ENCODE measurements at places on chromosomes 13 and 19.

DNA sequence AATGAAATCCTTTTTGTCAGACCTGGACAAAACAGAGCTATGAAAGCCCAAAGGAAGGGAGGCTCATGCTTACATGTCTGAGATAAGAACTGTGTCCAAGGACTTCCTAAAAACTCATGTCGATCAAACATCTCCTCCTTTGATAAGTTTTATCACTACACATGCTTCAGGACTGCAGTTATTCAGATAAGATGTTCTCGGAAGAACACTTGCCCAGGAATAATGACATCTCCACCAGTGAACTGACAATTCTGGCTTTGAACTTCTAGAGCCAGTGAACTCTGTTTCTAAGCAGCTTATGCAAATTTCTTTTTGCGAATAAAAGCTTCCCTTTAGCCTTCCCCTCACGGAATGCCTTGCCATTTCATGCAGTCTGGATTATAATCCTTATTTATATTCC lies 561.6 kb downstream of the TBC1D4 start:
- DNase-seq: no peak

- DNase-seq: no peak
These were observed 22.9 kb downstream of the MBNL2 start for GRCh38 chr13:97245011-97245410.

DNA sequence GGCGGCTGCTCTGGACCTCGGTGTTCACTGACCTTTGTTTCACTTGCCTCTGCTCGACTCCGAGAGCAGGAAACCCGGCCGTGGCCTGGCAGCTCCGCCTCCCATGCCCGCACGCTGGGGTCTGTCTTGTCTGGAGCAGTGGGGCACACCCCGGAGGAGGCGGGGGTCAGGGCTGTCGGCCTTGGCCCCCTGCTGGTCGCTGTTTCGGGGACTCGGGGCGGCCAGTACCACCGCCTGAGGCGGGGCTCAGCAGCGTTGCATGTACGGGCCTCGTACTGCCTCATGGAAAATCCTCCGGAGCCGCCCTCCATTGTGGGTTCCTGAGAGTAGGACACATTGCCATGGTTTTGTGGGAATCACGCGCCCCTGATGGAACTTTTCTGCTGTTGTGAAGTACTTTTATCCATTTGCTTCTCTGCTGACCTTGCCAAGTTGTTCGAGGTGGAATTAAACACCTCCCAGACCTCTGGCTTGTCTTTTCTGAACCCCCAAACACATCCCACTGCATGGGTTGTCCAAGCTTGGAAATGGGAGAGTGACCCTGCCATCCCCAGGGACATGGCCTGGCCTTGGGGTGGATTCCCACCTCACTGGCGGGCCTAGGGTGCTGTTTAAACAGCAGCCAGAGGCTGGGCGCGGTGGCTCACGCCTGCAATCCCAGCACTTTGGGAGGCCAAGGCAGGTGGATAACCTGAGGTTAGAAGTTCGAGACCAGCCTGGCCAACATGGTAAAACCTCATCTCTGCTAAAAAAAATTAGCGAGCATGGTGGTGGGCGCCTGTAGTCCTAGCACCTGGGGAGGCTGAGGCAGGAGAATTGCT lies 5.5 kb upstream of the NDUFS7 start:
- no peak for DNase-seq

- DNase-seq: no peak
These were observed 852.6 kb downstream of the PCDH9 start for GRCh38 chr13:66377569-66377968.

- DNase-seq: no peak
These were observed 85.7 kb downstream of the NUFIP1 start for GRCh38 chr13:44903574-44903985.

GRCh38 chr13:110882972-110883371 lies 31.9 kb downstream of the ANKRD10 start:
- no peak for DNase-seq

- no peak for DNase-seq
These were observed 444.8 kb downstream of the FOXO1 start for GRCh38 chr13:40221460-40222201.

DNA sequence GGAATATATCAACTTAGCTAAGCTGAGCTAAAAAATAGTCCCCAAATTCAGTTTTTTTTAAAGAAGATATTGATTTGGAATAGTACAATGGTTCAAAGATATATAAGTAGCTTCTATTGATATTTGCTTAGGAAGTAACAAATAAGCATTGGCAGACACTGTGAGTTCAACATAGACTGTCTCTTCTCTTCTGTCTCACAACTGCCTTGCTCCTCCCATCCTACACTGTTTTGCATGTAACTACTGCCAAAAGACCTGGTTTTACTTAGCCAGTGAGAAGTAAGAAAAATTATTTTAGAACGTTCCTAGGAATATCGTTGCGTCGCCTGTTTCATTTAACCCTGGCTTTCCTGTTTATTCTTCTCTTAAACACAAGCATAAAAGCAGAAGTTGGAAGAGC lies 859.0 kb upstream of the SPRY2 start:
- no peak for DNase-seq

DNA sequence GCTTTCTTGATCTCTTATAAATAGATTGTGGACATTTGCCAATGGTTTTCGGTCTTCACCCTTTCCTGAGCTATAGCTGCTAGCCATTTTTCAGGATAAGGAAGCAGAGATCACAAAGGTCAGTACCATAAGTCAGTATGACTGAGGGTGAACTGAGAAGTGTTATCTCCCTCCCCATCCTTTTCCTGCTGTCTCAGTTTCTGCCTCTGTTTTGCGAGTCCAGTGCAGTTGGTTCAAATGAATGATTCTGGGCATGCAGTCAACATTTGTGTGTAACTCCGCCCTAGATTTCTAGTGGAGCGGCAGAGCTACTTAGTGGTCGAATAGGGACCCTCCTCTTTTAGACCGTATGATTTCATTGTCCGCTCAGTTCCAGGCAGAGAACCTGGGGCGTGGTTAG lies 460.8 kb upstream of the ARGLU1 start:
- DNase-seq: no peak

DNA sequence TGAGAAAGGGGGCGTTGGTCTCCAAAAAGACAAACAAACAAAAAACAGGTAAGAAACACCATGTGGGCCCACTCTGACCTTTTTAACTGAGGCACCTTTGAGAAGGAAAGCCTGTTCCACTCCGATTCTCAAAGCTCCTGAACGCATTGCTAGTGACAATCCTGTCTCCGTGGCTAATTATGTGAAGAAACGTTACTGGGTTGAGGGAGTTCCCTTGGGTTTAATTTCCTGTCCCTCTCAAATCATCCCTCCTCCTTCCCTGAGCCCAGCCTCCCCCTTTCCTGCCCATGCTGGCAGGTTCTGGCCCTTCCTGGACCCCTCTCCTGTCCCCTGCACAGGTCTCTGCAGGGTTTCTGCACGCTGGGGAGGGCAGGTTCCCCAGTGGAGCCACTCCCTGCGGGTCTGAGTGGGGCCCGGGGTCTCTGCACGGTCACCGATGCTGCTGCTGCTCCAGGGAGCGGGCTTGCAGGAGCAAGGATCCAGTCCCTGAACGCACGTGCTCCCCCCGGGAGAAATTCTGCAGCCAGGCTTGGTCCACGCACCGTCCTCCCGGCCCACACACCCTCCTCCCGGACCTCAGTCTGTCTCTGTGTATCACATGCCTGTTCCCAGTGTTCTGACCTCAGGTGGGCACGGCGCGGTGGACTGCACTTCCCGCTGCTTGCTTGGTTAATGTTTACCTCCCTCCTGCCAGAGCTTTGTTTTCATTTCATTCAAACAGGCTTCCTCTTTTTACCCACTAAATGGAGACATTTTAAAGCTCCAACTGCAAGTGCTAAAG lies 76.4 kb upstream of the MCF2L start:
- no peak for DNase-seq

DNA sequence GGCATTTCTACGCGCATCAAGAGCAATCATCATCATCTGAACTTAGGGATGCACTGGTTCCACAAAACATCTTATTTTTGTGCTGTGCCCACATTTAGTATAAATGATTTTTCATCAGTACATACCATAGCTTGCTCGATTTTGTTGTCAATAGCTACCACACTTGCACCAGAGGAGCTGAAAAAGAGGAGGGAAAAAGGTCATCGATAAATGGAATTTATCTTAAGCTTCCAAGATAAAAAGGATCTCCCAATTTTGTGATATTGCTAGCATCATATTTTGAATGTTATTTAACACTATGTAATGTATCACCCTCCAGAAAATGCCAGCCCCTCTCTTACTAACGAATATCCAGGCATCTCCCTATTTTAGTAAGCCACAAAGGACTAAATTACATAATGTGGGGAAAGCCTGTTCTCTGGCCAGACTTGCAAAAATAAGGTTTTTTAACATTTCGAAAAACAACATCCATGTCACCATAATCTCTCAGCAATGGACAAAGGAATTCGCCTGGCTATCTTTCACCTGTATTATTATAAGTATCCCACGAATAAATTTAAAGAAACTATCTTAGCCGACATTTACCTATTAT lies 62.4 kb downstream of the SERP2 start:
- DNase-seq: no peak

- DNase-seq: no peak
These were observed 317.8 kb downstream of the ATP8A2 start for GRCh38 chr13:25689539-25689938.

- peak; percentile 49 for DNase-seq
These were observed 150.1 kb downstream of the SHISA2 start for GRCh38 chr13:25901460-25902376.

GRCh38 chr13:84358601-84359000 lies 476.3 kb upstream of the SLITRK1 start:
- no peak for DNase-seq

GRCh38 chr13:61756031-61756430 lies 340.4 kb upstream of the PCDH20 start:
- DNase-seq: no peak

GRCh38 chr13:22288496-22288895 lies 617.6 kb downstream of the FGF9 start:
- no peak for DNase-seq

DNA sequence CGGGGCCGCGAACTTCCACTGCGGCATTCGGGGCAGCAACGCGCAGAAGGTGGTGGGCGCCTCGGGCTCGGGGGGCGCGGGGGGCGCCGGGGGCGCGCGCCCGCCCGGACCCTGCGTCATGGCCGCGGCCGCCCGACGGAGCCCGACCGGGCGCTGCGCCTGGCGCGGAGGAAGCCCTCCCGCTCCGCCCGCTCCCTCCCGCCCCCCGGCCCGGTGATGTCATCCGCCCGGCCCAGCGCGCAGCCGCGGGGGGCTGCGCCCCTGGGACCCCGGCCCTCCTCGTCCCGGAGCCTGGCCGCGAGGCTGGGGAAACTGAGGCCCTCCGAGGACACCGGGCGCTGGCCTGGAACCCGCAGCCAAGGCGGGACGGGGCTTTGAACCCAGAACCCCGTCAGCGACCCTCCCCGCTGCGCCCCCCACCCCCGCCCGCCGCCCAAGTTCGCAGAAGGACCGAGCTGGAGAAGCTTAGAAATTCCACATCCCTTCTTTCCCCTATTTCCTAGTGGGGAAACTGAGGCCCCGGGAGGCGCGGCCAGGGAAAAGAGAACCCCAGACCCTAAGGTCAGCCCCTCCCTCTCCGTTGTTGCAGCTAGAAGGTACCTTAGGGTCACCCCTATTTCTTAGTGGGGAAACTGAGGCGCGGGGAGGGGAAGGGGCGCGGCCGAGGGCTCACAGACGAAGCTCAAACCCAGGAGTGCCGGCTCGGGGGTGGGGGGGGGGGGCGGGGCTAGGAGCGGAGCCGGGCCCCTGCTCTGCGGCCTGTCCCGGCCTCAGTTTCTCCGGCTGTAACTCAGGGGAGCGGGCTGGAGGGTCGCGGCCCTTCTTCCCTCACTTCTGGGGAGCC lies at the start of gene SHC2:
SHC2 (minus strand) TSS at position 157 of the 844 bp plus-strand sequence; CDS start at position 120, 37 bp downstream.
- no peak for DNase-seq

DNA sequence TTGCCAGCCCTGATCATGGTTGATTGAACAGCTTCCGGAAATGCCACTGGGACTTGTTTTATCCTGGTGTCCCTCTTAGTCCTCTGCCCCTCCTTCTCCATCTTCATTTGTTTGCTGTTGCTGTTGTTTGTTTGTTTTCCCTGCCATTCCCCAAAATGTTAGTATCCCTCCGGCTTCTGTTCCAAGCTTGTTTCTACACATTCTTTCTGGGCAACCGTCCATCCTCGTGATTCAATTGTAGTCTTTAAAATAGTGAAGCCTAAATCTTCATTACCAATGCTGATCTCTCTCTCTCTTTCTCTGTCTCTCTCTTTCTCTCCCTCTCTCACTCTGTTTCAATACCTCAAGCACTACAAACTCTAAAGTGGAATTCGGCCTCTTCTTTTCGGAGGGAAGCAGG lies 649.3 kb upstream of the ARGLU1 start:
- no peak for DNase-seq

- DNase-seq: no peak
These were observed 777.2 kb downstream of the UQCRFS1 start for GRCh38 chr19:28435551-28436271.

- no peak for DNase-seq
These were observed 42.2 kb downstream of the SERP2 start for GRCh38 chr13:44415815-44416214.

GRCh38 chr13:80717776-80718175 lies 376.9 kb upstream of the SPRY2 start:
- no peak for DNase-seq

DNA sequence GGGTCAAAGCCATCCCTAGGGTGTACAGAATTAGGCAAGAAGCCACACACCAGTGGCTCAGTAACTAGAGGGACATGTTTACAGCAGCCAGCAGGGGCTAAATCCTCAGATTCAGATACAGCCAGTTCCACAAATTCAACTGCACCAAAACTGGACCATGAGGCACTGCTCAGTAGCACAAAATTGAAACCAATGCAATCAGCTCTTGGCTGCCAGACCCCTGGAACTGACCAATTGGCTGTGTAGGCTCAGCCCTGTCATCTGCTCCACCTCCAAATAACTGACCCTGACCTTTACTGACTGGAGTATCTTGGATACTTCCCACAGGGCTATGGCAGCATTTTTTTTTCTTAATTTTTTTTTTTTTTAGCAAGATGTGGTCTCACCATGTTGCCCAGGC lies 226.5 kb downstream of the FOXO1 start:
- DNase-seq: no peak

DNA sequence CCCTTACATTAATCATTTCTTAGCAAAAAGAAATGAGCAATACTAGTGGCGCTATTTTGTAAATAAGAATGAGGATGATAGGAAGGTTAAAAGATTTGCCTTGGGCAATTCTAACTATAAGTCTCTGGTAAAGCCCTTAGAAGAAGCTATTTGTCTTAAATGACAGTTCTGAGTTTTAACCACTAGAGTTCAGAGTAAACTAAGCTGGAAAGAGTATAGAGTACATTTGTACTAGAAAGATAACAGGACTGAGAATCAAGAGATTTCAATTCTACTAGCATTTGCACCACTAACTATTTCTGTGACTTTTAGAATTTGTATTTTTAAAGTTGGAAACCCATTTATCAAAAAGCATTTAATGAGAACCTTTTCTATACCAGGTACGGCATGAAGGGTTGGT lies 750.3 kb downstream of the OLFM4 start:
- DNase-seq: no peak

DNA sequence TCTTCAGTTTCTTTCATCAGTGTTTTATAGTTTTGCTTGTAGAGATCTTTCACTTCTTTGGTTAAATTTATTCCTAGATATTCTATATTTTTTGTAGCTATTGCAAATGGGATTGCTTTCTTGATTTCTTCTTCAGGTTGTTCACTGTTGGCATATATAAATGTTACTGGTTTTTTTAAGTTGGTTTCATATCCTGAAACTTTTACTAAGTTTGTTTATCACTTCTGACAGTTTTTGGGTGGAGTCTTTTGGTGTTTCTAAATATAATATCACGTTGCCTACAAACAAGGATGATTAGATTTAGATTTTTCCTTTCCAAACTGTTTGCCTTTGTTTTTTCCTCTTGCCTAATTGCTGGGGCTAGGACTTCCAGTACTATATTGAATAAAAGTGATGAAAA lies 109.7 kb downstream of the PAN3 start:
- no peak for DNase-seq
